ENCODE measurements at places on chromosomes 12 and 14.

GRCh38 chr14:37150414-37150813, 22.0 kb downstream of the SLC25A21 start:
- DNase-seq = no peak

DNA sequence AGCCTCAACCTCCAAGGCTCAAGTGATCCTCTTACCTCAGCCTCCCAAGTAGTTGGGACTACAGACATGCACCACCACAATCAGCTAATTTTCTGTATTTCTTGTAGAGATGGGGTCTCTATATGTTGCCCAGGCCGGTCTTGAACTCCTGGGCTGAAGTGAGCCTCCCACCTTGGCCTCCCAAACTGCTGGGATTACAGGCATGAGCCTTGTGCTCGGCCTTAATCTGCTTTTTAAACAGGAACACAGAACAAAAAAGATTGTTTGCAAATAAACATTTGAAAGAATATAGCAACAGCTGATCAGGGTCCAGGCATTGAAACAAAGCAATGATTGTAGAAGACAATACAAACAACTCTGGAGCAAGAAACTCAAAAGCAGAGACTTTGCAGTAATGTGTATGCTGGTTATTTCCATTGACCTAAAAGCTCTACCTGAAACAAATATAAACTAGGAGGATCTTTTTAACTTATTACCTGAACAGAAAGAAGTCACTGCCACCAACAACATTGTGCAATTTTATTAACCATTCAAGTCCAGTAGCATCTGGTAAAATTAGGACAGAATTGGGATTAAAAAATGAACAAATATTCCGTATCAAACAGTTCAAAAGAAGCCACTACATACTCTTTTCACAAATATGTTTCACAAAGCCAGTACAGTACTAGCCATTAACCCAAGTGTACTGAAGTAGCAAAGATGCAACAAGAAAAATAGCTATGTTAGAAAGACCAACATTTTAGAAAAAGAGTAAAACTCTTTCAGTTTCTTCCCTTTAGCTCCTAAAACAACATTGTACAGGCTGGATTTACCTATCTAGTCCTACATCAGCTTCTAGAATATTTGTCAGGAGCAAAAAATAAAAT, 14.2 kb downstream of the AMN1 start:
- DNase-seq = no peak

DNA sequence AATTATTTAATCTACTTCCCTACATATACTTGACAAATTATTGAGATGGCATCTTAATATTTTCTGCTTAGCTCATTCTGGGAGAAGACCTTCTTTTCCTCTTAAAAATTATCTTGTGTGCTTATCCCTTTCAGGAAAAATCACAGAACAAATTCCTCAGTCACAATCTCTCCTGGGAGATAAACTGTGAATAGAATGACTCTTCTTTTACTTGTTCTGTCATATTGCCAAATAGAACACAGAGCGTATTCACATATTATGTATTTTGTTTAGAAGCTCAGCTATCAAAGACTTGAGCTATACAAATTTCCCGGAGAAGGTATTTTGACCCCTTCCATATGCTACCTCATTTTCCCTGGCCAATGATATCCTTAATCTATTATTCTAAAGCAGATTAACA, 146.7 kb downstream of the TMEM117 start:
- no peak for DNase-seq

DNA sequence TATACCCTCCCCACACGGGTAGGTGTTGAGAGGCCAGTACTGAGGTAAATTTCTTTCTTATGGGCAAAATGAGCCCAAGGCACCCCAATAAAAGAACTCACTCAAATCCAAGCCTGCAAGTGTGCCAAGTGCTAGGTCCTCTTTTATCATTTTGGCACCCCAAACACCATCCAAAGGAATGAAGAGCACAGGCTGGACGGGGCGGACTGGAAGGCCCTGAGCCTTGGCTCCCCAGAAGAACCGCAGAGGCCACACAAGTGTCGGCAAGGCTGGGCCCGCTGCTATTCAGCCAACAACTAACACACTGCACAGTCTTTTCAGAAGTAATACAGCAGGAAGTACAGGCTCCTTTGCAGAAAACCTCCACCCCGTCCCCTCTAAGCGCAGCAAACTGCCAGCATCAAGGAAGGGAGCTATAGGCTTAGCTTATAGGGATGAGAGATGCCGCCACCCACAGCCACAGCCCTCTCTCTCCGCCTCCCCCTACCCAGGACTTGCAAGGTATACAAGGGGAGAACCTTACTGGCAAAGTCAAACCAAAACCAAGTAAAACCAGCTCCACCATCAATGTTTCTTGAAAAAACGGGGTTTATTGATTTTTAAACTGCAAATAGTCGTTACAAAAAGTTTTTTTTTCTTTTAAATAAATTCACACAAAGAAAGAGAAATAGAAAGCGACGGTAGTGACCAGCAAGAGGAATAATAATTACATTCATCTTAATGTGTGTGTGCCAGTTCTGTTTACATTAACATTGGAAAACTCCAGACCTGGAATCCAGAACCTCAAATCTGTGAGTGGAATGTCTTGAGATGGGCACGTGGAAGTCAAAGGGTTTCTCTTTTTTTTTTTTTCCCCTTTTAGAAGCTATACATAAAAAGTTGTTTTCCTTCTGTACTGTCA, 5.5 kb downstream of the ZFP36L1 start:
- no peak for DNase-seq

GRCh38 chr12:46944771-46945170, 119.0 kb upstream of the SLC38A4 start:
- DNase-seq = no peak

DNA sequence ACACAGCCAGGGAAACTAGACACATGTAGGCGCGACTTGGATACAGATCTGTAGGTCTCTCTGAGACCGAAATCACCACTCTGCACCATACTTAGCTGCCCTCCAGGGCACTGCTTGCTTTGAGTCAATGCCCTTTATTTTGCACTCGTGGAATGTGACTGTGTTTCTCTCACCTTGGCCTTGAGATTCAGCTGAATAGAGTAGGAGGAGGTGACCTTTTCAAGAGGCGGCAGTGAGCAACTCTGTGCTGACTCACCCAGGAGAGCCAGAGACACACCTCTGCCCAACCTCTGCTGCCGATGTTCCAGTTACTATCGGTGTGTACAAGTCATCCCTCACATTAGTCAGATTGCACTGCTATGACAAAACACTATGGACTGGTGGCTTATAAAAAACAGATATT, 583.4 kb downstream of the VRK1 start:
- no peak for DNase-seq

DNA sequence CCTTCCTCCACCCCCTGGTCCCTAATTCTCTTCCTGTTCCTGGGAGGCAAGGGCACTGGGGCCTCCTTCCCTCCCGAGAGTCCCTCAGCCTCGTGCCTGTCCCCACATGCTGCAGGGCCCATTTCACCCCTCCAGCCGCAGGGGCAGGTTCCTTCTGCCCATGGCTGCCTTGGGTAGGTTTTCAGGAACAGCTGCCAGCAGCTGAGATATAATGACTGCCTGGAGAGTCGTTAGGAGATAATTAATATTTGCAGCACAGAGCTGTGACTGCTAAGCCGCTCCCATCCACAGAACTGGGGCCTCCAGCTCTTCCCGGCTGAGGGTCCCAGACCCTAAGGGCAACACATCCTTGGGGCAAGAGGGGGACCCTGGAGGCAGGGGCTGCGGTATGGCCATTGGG, 211.9 kb upstream of the LHX5 start:
- no peak for DNase-seq

DNA sequence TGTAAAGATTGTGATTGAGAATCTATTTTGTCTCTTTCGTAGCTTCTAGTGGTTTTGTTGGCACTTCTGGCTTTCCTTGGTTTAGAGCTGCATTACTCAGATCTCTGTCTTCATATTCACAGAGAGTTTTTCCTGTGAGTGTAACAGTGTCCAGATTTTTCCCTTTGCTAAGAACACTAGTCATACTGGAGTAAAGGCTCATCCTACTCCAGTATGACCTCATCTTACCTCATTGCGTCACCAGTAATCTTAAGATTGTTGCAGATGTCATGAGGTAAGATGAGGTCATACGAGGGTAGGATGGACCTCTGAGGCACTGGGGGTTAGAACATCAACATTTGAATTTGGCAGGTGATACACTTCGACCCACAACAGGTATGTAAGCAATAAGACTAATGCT, 461.2 kb downstream of the FLRT2 start:
- DNase-seq = no peak

GRCh38 chr14:78154827-78155226, 15.3 kb upstream of the NRXN3 start:
- DNase-seq = no peak

DNA sequence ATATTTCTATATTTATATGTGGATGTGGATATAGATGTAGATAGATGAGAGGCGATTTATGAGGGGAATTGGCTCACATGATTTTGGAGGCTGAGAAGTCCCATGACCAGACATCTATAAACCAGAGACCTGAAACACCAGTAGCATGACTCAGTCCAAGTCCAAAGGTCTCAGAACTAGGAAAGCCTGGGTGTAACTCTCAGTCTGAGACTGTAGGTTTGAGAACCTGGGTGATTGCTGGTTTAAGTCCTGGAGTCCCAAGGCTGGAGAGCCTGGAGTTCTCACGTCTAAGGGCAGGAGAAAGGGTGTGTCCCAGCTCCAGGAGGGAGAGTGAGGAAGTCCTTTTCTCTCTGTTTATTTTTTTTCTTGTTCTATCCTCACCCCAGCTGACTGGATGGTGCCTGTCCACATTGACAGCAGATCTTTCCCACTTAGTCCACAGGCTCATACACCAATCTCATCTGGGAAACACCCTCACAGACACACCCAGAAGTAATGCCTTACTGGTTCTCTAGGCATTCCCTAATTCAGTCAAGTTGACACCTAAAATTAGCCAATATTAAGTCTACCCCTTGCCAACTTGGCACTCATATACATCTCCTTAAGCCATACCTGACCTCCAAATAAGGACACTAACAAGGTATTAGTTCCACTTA, 45.4 kb downstream of the EMP1 start:
- no peak for DNase-seq

- no peak for DNase-seq
These were observed 113.8 kb downstream of the KCNK10 start for GRCh38 chr14:88209273-88209672.

GRCh38 chr12:117867348-117867747, 101.4 kb downstream of the KSR2 start:
- no peak for DNase-seq

DNA sequence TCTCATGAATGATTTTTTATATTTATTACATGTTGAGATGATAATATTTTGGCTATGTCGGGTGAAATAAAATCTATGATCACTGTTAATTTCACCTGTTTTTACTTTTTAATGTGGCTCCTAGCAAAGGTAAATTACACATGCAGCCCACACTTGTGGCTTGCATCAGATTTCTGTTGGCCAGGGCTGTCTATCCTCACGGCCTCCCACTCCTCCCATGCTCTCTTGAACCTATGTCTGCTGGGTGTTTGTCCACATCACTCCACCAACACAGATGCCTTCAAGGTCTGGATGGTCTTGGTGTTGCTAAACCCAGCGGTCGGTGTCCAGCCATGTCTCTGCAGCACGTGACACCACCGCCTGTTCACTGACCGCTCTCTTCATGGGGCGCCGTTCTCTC, 339.4 kb upstream of the FKBP4 start:
- DNase-seq = no peak

DNA sequence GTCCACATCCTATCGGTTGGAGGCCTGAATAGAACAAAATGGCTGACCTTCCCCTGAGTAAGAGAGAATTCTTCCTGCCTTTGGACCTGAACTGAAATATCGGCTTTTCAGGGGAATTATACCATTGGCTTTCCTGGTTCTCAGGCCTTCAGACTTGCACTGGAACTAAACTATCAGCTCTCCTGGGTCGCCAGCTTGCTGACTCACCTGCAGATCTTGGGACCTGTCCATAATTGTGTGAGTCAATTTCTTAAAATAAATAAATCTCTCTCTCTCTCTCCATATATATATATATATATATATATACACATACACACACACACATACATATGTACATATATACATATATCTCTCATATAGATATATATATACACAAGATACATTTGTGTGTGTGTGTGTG, 41.6 kb downstream of the KCNK10 start:
- no peak for DNase-seq

Data from GF-D8 (cell line).